Stimulated activated CD4-positive, alpha-beta T cell treated with anti-CD3 and anti-CD28 coated beads, TNF-alpha, amount 100 ng/mL, for 24 hours (primary cell): ENCODE measurements at places on chromosomes 7 and 10.

- no peak for DNase-seq
Measured at GRCh38 chr7:69439636-69440325, 158.5 kb upstream of the AUTS2 start.

- DNase-seq = no peak
Measured at GRCh38 chr10:35126062-35126529, 550 bp upstream of the CREM start.

DNA sequence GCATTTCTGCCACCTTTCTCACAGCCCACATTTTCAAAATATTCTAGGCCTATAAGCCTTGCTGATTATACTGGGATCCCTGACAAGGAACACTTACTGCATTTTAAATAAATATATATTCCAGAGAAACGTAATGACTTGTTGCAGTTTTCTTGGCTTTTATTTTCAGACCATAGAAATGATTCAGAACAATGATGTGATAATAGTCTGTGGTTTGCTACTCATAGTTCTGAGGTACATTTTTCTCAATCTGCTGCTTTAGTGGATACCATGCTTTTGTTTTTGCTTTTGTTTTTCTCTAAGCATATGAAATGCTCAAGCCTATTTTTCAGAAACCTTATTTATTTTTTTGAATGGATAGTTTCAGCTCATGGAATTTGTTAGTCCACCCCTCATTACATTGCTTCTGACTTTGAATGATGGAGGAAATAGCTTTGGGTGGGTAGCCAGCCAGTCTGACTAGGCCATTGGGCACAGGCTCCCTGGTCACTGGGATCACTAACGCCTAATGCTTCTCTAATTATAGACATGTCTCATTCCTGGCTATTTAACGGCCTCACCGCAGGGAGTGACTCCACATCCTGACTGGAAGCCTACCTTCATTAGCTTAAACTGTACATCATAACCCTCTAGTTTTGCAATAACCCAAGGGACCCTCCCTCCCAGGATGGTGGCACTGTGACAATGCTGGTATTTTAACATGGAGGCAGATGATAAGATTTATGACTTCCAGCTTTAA is 66.1 kb downstream of the MBL2 start:
- no peak for DNase-seq

DNA sequence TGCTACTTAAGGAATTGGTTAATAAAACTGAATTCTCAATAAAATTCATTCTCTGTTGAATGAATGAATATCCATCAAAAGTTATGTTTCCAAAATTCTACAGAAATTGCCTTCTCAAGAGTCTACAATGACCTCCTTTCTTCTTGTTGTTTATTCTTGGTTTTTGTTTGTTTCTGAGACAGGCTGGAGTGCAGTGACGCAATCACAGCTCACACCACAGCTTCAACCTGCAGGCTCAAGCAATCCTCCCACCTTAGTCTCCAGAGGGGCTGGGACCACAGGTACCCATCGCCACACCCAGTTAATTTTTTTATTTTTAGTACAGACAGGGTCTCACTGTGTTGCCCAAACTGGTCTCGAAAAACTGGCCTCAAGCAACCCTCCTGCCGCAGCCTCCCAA is 97.6 kb downstream of the LMBR1 start:
- no peak for DNase-seq

- DNase-seq = no peak
Measured at GRCh38 chr7:84981055-84981976, 205.5 kb downstream of the SEMA3D start.

- DNase-seq = no peak
Measured at GRCh38 chr10:44278837-44279324, 106.0 kb downstream of the CXCL12 start.

DNA sequence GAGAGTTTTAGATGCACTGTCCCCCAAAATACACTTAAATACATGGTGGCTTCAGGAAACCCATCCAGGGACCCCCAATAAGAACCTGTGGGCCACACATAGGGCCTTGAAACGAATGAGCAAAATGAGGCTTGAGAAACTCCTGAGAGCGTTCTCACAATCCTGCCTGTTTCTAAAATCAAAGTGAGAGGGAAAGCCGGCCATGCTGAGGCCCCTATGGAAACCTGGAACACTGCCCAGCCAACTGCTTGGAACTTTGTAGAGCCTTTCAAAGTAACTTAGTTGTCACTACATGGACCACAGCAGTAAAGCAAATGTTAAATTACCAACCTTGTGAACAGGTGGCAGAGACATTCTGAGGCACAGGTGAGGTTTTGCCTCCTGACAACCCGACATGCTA is 13.4 kb downstream of the SGMS1 start:
- DNase-seq = no peak

- no peak for DNase-seq
Measured at GRCh38 chr7:123639631-123640030, 16.0 kb upstream of the LMOD2 start.

GRCh38 chr7:140655511-140656408 is 15.1 kb upstream of the DENND2A start:
- no peak for DNase-seq

DNA sequence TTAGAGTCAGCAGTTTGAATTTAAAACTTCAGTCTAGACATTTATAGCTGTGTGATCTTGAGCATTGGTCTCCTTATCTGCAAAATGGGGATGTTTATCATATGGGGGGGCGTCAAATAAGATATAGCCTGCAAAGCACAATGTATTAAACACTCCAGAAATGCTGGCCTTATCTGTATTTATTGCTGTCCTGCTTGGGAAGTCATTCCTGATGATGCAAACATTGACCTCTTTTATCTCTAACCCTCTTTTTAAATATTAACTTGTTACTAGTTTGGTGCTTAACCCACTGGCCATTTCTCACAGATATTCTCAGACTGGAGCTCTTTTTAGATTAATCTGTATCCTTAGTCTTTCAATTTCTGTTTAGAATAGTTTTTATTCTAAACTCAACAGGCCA is 13.2 kb downstream of the MRPS33 start:
- no peak for DNase-seq

DNA sequence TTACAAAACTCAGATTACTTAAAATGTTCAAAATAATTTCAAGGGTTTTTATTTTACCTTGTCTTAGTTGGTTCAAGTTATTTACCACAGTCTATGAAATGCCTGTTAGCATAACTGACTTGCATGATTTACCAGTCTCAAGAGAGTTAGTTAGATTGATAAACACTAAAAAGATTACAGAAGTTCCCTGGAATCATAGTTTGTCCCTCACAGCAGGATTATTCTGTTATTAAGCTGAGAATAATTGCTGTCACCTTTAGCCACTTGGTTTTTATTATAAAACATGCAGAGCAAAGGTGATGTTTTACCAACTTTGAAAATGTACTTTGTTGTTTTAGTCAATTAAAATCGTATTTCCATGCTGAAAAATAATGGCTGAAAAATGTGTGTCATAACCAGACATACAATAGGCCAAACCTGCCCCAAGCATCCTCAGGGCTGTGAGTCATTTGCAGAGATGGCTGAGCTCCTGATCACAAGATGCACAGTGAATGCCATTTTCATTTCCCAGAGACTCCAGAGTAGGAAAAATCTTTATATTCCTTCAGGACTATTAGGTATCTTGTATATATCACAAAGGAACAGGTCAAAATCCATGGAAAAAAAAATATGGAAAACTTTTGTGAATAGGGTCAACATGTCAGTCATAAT is 87.8 kb upstream of the DKK1 start:
- DNase-seq = no peak

GRCh38 chr7:106871793-106872571 is 6.9 kb downstream of the PIK3CG start:
- DNase-seq = no peak

GRCh38 chr10:31677195-31678138 is 251.2 kb downstream of the ARHGAP12 start:
- DNase-seq = no peak

GRCh38 chr7:42932811-42933591 is 825 bp downstream of the MRPL32 start:
- no peak for DNase-seq

- DNase-seq = no peak
Measured at GRCh38 chr10:32995751-32996150, 37.7 kb upstream of the ITGB1 start.

DNA sequence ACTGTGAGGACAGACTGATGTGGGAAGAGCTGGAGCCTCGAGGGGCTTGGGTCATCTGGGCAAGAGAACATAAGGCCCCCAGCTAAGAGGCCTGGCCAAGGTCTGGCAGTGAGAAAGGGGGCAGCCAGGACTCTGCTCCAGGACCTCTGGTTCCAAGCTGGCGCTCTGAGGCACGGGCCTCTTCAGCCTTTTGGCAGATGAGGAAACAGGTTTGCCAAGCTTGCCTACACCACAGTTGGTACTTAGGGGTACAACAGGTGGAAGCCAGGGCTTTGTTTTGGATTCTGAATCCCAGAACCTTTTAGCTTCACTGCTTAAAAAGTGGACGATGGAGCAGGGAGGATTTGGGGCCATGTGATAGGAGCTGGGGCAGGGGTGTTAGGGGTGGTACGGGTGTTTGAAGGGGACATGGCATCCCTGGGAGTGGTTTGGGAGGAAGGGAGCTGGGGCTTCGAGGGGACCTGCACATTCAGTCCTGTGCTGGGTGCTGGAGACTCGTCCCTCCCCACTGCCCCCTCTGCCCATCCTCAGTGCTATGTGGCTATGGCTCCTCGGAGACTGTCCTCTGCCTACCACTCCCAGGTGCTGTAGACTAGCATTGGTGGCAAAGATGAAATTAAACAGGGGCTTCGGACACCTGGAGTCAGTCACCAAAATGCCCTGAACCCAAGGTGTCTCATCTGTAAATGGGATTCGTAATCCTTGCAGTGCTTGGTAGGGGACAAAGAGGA is 30.3 kb downstream of the ZNF775 start:
- DNase-seq = no peak

DNA sequence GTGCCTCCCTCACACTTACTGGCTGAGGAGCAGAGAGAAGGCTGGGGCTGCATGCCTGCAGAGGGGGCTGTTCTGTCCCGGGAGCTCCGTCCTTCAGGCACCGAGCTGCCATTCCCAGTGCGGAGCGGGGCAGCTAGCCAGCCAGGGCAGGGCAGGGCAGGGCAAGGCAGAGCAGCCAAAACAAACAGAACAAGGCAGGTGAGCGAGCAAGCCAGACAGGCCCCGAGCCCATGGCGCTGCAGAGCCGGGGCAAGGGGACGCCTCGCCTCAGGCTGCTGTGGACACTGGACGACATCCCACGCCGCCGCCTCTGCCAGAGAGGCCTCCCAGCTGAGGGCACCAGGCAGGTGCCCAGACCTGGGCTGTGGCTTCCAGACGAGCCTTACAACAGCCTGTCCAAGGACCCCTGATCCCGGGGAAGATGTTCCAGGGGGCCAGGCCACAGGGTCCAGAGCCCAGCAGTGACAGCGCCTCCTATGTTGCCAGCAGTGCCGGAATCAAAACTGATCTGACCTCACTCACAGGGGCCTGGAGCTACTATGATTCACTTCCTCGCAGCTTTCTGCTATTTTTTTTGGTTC is 8.2 kb upstream of the NDST2 start:
- no peak for DNase-seq

- DNase-seq = no peak
Measured at GRCh38 chr7:26091933-26092332, 60.1 kb upstream of the NFE2L3 start.

DNA sequence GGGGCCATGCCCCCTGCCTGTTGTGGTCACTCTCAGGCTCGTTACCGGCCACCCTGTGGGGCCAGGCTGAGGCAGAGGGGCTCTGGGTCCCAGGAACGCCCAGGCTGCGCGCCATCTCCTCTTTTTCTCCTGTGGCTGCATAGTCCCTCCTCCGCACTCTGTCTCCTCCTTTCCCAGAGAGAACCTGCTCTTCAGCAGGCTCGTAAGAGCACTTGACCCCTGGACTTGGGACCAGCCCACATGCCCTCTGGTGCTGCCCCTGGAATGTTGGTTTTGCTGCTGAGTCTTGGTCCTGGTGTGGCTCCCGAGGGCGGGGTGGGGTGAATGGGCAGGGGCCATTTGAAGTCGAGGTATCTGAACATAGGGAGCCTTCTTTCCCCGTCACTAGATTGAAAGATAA is 6.6 kb upstream of the BHLHA15 start:
- DNase-seq = no peak

GRCh38 chr7:75971961-75972763 is 22.2 kb downstream of the TMEM120A start:
- DNase-seq = no peak

DNA sequence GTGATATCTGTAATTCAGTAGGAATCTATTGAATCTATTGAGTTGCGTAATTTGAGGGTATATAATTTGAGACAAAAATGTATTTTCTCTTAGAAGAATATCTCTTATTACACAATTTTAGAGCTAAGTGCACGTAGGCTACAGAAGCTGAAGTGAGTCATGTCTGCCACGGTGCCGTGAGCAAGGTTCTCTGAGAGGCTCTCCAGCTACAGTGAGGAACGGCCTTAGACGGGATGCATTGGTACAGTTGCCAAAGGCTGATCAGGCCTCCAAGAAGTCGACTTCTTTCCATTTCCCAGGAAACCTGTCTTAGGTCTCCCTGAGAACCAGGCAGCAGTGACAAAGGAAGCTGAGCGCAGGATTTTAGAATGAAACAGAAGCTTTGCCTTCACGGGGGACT is 28.6 kb downstream of the TCERG1L start:
- no peak for DNase-seq

GRCh38 chr7:12549106-12549505 is 21.4 kb upstream of the SCIN start:
- DNase-seq = no peak

- DNase-seq = no peak
Measured at GRCh38 chr7:128122576-128123290, 91.5 kb upstream of the LRRC4 start.

- DNase-seq = no peak
Measured at GRCh38 chr10:114648368-114648767, 9.7 kb downstream of the ABLIM1 start.

DNA sequence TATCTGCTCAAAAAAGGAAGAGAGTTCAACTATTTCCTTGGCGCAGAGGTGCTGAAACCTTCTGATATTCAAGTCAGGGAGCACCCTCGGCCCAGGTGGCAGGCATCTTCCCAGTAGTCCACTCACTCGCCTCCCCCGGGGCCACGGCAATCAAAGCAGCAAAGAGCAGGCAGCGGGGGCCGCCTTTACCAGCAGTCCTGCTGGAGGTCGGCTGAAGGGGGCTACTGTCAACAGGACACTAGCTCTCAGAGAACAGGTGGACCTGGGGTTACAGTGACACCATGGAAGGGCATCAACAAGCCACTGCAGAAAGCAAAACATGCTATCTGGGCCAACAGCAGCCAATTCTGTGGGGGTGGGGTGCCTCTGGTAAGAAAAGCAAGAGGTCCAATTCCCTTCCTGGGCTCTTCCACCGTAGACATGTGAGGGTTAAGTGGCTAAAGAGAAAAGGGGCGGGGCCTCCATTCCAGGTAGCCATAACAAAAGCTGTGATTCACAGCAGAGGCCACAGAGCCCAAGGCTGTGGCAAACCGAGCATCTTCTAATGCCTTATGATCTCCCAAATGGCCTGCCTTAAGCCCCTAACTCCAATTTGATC is 9.4 kb downstream of the FZD9 start:
- no peak for DNase-seq
